ENCODE measurements at places on chromosomes 2 and 18.

GRCh38 chr2:74583504-74583903, 29.0 kb downstream of the DOK1 start:
- peak; percentile 27 for DNase-seq

GRCh38 chr2:38158378-38159118, 82.6 kb upstream of the CYP1B1 start:
- no peak for DNase-seq

DNA sequence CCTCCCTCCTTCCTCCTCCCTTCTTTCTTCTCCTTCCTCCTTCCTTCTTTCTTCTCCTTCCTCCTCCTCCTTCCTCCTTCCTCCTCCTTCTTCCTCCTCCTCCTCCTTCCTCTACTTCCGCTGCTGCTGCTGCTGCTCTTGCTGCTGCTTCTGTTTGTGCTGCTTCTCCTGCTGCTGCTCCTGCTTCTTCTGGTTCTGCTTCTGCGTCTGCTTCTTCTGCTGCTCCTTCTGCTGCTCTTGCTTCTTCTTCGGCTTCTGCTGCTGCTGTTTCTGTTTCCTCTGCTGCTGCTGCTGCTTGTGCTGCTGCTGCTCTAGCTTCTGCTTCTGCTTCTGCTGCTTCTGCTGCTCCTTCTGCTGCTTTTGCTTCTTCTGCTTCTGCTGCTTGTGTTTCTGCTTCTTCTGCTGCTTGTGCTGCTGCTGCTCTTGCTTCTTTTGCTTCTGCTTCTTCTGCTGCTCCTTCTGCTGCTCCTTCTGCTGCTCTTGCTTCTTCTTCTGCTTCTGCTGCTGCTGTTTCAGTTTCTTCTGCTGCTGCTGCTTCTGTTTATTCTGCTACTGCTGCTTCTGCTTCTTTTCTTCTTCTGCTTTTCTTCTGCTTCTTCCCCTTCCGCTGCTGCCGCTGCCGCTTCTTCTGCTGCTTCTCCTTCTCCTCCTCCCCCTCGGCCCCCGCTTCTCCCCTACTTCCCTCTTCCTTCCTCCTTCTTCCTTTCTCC, 8.6 kb downstream of the SNRNP27 start:
- no peak for DNase-seq

- no peak for DNase-seq
These were observed 26.5 kb upstream of the GREB1L start for GRCh38 chr18:21215490-21215889.

DNA sequence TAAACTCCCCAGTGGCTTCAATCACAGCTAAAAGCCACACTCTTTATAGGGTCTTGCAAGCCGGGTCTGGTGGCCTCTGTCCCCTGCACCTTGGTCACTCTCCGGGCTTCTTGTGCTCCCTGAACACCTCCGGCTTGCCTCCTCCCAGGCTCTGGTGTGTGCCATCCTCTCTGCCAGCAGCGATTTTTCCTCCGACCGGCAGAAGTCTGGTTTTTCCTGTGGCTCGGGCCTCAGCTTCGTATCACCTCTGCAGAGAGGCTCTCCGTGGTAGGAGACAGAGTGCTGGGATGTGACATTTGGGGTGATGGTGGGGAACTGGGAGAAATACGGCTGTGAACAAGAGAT, 58.8 kb upstream of the HPCAL1 start:
- no peak for DNase-seq

- no peak for DNase-seq
These were observed 19.1 kb downstream of the PLA2R1 start for GRCh38 chr2:160043265-160043664.

DNA sequence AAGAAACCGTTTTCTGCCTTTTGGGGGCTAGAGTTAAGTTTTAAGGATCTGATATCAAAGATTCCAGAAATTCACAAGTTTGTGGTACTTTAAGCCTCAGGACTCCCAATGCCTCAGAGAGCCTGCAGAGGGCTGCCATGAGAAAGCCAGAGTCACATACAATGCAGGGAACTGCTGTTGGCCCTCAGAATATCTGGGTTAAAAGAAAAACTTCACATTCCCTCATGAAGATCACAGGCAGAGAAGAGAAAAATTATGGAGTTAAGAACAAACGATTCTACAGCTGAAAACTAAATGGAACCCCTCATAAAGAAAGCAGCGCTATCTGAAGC, 39.5 kb downstream of the HDAC4 start:
- no peak for DNase-seq

DNA sequence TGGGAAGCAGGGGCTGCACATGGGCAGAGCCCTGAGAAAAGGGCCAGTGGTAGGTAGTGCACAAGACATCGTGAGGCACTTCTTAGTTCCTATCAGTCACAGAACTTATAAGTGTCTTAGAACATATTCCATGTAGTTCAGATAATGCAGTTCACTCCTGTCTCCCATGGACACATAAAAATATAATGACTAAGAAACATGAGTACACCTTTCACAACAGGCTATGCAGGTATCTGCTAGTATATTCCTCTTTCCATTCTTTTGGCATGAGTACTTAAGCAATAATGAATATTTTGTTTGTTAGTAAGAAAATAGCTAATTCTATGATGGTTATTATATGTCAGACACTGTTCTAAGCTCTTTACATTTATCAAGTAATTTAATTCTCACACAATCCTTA, 808.4 kb downstream of the BCL11A start:
- DNase-seq: no peak

DNA sequence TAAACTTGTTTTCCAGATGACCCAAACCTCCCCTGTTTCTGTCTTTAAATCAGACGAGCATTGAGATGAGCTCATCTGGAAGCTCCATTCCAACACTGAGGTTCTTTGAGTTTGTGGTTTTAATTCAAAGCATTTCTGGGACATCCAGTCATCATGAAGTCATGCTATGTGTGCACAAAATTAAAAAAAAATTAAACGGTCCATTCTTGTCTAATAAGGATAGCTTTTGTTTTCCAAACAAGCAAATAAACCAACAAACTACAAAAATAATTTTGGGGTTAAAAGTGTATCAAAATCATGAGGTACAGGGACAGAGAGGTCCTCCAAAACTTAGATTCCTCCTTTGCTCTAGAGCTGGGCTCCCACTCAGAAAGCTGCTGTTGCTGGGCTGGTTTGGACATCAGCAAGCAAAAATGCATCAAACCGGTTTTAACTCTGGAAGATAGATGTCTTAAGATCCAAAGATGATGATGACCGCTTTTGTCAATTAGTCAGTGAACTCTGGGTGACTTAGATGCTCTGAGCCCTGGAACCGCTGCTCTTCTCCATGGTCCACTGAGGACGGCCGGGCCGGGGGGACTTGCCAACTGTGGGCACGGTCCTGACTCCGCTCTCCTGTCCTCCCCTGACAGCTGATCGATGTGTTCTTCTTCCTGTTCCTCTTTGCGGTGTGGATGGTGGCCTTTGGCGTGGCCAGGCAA, 65.4 kb downstream of the TRPM8 start:
- DNase-seq: no peak

- no peak for DNase-seq
These were observed 141.3 kb upstream of the FOSL2 start for GRCh38 chr2:28251337-28251736.

- DNase-seq: no peak
These were observed 375.0 kb downstream of the NBAS start for GRCh38 chr2:15186118-15186517.

DNA sequence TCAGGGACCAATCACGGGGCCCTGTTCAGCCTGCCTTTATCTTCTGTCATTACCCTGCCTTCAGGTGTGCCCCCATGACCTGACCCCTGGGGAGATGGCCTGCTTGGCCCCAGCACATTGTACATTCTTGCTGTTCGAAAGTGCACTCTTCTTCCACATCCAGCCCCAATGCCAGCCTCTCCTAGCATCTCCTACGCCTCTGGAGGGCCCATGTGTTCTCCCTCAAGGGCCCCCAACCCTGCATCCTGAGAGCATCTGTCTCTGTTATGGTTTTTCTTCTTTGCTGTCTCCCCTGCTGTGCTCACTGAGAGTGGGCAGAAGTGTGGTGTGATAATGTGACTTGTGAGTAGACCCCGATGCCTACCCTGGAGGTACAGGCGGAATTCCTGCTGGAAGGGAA, 41.5 kb upstream of the OTOS start:
- DNase-seq: no peak

DNA sequence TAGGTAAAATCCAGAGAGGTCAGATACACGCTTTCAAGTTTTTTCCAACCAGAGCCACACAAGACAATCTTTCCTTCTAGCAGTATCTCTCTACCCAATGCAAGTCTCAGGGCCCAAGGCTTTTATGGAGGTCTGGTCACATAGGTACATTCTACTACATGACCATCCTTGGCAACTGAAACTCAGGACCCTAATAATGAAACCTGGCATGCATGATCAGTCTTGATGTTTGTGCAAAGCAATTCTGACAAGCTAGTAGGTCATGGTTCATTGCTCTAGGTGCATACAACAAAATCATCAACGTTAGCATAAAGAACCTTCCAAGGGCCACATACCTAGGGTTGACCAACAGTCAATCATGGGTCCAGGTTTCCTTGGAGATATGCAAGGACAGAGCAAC, 33.2 kb upstream of the CCDC88A start:
- DNase-seq: no peak

GRCh38 chr2:12763486-12763885, 46.8 kb downstream of the TRIB2 start:
- DNase-seq: no peak

DNA sequence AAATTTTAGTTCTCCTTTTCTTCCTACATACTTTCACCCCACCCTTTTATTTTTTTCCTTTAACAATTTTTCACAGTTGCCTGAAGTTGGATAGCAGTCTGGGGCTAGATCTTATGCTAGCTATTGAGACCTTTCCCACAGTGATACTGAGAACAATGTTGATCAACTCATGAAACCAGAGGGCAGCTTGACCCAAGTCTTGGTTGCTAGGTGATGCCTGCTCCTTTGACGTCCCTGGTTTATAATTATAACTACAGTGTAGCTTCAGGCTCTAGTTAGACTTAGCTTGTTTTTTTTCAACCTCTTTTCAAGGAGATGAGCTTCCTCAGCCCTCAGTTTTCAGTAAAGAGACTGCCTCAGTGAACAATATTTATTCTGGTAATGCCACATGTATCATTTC, 648.5 kb downstream of the IRS1 start:
- DNase-seq: no peak

- DNase-seq: no peak
These were observed 4.5 kb downstream of the CXCR2 start for GRCh38 chr2:218130377-218130776.

GRCh38 chr2:17822445-17823117, 6.3 kb downstream of the MSGN1 start:
- no peak for DNase-seq

- DNase-seq: no peak
These were observed 13.1 kb upstream of the MSTN start for GRCh38 chr2:190075623-190076022.

DNA sequence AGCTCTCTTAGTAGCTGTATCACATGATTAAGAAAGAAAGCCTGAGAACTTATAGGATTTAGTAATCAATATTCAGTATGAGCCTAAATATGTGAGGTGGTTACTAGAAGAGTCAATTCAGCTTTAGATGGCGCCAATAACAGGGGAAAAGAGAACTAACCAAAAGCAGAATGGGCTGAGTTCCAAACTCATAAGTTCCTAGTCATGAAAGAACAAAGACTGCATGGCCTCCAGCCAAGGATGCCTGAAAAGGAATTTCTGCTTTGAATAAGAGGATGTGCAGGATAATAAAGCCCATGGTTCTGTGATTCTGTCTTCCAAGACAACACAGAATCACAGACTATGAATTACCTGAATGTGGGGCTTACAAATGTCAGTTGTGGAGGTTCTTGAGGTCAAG, 196.5 kb downstream of the SATB2 start:
- no peak for DNase-seq

DNA sequence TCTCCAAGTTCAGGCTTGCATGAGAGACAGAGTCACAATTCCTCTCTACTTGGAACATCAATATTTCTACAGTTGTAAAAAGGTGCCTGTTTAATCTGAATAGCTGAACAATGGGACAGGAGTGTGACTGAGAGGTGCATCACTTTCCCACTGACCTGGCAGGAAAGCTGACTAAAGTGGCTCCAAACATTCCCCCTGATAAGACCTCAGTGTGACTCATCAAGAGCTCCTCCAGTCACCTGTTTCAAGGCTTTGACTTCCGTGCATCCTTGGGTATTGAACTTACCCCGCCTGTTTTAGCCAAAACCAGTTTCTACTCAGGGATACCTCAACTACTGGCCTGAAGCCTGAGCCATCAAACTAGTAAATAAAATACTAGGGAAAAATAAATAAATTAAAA, 453.9 kb upstream of the DDX18 start:
- DNase-seq: no peak

- no peak for DNase-seq
These were observed 577.8 kb upstream of the NXPH2 start for GRCh38 chr2:139357972-139358371.

- peak; percentile 40 for DNase-seq
These were observed 410.0 kb upstream of the TNP1 start for GRCh38 chr2:217269701-217270484.

DNA sequence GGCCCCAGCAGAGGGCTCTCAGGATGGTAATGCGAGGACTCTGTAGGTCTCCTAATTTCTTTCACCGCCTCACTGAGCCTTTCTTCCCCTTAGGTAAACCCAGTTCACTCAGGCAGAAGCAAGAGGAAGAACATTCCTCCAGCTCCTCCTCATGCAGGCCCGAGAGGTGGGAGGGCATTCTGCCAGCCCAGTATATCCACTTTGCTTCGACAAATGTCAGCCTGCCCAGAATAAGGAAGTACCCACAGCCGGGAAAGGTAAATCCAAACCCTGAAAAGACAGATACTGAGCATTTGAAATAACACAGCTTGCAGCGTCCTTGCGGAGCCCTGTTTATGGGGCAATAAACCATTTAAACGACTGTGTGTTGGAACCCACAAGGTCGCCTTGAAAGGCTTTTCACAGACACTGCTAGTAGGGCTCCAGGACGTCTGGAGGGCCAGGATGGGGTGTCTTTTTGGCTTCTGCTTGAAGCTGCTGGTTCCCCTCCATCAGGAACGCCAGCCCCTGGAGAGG, 63.0 kb upstream of the STPG4 start:
- no peak for DNase-seq

DNA sequence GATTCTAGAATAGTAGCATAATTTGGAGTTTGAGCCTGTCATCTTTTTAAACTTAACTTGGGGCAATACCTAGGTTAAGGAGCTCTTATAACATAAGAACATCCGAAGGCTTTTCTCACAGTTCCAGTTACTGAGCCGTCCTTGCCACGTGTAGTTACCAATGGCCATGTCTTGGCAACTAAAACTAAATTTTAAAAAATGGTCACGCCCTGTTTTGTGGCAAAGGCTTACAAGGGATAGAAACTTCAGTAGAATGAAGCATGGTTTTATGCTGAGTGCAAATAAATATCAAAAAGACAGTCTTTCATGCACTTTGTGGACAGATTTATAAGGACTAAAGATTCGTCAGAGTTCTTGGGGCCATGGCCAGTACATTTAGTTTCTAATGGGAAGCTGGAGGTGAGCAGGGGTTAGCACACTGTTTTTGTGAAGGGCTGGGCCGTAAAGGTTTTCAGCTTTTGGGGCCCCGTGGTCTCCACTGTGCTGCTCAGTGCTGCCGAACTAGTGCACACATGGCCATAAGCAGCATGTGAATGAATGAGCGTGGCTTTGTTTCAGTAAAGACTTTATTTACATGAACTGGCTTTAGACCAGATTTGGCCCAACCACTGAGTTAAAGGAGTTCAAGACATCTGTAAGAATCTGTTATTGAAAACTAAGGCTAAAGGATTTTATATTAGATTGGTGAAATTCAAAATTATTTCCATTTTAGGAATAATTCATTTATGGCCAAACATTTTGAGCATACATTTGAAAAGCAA, 41.1 kb downstream of the GRHL1 start:
- DNase-seq: no peak

GRCh38 chr2:19207452-19207851, 151.0 kb downstream of the OSR1 start:
- no peak for DNase-seq
